RCC 7860 (cell line): ENCODE measurements at places on chromosomes 11 and 22.

DNA sequence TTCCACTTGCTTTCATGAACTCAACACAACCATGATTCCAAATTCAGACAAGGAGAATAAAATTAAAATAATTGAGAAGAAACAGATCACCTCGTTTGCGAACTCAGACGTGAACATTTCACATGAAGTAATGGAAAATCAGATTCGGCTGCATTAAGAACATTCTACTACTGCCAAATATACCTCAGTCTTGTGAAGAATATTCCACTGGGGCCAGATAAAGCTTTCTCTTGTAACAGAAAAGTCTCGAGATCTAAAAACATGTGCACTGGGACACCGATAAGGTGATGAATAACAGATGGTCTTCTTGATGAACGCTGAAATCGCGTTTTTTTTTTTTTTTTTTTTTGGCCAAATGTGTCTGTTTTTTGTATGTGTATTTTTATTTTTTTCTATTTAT is 761.1 kb downstream of the BRD1 start:
- DNase-seq = no peak

DNA sequence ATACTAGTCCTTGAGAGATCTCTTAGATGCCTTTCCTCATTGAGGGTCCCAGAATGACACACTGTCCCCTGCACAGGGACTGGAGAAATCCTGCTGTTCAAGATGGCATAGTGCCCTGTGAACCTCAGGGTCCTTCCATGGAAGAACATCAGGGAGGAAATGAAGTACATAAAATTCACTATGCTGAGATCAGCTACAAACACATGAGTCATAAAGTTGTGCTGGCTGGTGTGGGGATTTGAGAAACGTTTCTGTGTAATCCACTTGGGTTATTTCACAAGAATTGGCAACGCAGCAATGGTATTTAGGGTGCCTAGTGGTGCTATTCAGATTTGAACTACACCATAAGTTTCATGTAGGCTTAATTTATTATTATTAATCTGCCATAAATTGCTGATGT is 174.4 kb downstream of the MAML2 start:
- DNase-seq = peak; percentile 49

DNA sequence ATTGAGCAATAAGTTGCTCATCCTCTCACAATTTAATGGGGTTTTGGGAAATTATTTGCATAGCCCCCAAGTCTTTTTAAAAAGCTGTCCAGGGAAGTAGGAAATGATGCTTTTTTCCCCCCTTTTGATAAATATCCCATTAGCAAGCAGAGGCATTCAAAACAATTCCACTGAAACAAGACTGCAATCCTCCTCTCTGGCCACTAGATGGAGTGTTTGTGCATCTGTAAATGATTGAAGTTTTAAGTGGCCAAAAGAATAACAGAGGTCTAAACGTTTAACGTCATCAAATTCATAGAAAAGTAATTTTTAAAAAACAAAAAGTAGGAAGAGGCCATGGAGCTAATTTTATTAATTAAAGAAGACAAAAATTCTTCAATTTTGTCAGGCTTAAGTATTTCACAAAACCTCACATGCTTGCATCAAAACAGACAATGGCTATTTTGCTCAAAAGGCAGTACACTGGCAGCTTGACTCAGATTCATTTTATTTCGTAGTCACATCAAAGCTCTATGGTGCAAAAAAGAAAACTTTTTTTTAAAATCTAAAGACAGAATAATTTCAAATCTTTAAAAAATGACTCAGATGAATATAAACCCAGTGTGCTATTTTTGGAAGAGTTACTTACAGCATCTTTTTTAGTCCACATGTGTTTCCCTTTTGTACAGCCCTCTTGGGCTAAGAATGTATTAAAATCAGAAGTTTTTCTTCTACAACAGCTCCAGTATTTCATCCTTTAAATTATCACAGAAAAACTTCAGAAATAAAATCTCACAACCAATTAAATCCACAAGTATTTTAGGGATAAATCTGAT is 17.8 kb downstream of the CHORDC1 start:
- DNase-seq = peak; percentile 48

DNA sequence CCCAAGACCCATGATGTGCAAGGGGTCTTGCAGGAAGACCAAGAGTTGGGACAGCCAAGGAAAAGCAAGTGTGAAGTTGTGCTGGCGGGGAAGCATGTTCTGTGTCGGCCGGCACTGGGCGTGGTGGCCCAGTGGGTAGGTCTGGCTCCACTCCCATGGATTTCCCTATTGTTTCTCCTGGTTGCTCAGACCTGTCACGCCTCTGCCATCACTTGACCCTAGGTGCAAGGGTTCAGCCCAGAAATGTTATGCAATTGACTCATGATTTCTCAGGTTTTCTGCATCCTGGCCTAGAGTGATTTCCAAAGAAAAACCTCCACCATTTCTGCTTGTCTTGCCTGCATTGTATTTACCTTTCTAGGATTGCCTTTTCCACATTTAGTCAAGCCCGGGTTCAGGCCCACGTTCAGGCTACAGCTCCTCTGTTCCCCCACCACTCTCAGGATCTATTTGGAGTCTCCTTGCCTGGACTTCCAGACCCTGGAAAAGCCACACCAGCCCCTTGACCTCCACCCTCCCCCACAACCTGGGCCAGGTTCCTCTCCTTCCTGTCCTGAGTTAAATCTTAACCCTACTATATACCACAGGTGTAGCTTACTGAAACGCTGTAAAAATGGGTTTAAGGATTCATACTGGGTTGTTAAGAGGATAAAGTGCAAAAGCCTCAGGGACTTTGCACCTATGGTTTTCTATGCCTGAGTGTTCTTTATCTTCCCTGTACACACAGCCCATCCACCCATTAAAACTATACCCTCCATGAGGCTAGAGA is 17.5 kb upstream of the FOLR1 start:
- DNase-seq = no peak

DNA sequence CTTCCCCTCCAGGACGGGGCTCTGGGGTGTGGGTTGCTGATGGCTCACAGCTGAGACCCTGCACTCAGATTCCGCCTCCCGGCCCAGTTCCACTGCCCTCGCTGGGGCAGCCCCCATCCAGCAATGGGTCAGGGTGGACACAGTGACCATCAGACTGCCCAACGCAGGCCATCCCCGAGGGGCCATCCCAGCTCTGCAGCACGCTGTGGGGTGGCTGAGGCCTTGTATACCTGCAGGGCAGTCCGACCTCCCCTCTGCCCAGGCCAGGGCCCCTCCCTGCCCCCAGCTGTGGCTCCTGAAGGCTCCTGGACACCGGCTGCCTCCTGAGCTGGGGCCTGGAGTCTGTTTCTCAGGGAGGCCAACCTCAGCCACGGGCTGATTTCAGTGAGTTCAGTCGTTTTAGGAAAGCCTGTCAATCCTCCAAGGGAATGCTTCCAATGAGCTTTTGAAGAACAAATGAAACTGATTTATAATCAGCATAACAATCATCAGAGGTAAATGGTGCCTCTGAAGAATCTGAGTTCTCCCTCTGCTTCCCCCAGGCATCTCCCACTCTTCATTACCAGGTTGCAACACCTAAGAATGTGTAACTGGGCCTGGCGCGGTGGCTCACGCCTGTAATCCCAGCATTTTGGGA is 95.1 kb downstream of the CELSR1 start:
- DNase-seq = no peak

- no peak for DNase-seq
Observed at GRCh38 chr11:119729951-119730613, 1.1 kb upstream of the NECTIN1 start.

GRCh38 chr11:1783725-1784529 is 20.2 kb upstream of the CTSD start:
- no peak for DNase-seq

GRCh38 chr11:2564588-2565425 is 120.0 kb downstream of the KCNQ1 start:
- DNase-seq = no peak

GRCh38 chr11:69261116-69261515 is 32.8 kb upstream of the MYEOV start:
- no peak for DNase-seq

GRCh38 chr11:92306966-92307510 is 82.4 kb downstream of the FAT3 start:
- DNase-seq = no peak

DNA sequence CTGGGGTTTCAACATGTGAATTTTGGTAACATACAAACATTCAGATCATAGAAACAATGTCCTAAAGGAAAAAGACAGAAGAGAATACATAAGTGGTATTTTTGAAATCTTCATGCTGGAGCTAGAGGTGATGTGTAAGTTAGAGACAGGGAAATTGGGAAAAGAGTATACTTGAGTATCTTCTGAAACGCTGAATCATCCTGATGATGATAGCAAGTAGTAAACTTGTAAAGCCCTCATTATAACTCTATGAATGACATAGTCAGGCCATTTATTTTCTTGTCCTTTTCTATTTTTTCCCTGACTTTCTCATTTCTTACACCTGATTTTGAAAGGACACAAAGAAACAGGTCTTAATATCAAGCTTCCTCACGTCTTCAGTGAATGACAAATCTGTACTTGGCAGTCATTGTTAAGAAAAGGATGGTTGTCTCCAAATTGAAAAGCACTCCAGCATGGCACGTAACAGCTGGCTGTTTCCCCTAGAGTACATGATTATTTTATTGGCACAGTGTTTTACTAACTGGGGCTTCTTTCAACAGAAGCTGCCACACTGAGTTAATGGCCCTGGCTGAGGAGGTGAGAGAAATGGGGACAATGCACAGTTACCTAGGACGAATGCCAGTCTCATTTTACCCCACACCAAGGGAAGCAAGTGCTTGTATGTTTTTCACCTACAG is 140.7 kb upstream of the CTSC start:
- DNase-seq = no peak

DNA sequence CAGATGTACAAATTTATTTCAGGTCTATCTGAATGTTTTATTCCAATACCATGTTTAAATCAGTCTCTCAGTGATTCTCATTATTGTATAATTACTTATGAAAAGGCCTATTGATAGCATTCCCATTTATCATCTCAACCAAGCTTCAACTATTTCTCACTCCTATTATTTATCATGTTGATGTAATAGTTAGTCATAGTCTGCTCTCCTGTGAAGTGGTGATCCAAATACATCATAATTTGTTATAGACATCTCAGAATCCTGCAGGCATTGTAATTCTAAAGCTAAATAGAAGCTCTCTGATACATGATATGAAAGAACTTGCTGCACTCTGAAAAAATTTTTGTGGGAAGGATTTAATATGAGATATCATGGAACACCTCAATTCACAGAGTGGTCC is 21.8 kb upstream of the OR8G1 start:
- no peak for DNase-seq

GRCh38 chr11:68206211-68206610 is 6.9 kb downstream of the KMT5B start:
- peak; percentile 30 for DNase-seq

- no peak for DNase-seq
Observed at GRCh38 chr22:48084041-48084728, 1321.7 kb downstream of the TBC1D22A start.

GRCh38 chr11:85742873-85743275 is 56.9 kb upstream of the CCDC89 start:
- DNase-seq = no peak

GRCh38 chr22:35661464-35661863 is 13.2 kb downstream of the APOL6 start:
- no peak for DNase-seq

DNA sequence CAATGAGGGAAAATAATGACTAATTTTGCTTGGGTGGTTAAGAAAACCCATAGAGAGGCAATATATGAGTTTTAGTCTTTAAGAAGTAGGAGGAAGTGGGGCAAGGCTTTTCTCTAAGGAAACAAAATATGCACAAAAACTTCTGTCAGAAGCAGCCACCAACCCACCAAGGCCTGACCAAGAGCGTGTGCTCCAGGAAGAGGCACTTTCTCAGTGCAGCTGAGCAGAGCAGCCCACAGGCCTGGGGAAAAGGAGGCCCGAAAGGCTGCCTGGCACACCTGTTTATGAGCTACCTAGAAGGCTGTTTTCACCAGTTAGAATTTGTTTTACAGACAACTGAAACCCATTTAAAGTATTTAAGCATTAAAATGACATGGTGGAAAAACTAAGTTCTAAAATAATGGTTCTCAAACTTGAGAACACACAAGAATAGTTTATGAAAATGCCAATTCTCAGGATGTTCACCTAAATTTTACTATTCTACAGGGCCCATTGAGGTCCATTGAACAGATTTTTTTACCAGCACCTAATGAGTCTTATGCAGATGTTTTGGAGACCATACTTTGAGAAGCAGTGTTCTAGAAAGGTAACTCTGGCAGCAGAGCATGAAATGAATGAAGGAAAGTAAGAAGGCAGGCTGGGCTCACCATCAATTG is 160.5 kb upstream of the DDI1 start:
- DNase-seq = no peak
